ENCODE measurements at places on chromosomes 1 and 21.

DNA sequence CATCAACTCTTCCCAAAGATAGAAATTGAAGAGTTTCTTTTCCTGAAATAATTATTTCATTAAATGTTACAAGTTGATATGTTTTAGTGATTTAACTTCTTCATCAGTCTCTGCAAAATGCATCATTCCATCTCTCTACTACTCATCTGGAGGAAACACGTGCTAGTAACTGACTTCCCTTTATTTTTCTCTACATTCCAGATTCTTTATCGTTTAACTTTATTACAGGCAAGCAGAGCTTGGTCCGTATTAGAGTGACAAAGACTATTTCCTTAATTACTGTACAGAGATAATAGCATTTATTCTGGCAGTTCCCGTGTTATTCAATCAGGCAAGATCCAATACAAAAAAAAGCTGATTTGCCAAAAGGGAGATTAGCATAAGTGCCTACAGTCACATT lies 88.6 kb downstream of the TM2D1 start:
- no peak for DNase-seq

DNA sequence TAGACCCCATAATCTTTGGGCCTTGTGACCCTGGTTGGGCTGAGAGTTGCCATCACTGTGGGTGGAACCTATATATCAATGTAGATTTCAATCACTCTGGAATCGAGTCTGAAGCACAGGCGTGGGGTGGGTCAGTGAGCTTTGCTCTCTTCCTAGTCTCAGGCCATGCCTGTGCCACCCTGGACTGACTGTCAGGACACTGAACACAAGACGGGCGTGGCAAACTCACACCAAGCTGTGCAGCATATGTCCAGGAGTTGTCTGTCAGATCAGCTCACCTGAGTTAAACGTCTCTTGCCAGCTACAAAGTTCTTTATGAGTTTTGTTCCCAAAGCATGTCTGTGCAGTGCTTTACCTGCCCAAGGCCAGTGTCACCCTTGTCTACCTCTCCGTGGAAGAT lies 30.9 kb upstream of the ALPL start:
- DNase-seq = no peak

DNA sequence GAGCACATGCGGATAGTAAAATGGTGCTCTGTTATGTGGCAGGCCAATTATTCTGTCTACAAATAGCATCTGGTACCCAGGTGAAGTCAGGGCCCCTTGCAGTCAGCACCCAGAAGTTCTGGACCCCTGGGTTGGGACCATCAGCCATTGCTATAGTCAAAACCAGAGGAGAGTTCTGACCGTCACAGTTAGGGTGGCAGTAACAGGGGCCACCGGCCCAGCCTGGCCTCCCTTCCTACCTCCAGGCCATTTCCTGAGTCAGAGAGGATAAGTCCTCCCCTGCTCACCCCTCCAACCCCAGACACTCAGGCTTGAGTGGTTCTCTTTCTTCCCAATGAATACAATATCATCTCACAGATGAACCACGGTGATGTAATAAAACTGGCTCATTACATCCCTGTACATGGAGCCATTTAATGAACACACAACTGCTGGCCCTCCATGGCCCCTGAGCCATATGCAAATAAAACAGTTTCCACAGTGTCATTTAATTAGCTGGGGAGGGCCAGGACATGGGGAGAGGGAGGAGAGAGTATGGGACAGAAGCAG lies 673.6 kb downstream of the MATN1 start:
- DNase-seq = no peak

DNA sequence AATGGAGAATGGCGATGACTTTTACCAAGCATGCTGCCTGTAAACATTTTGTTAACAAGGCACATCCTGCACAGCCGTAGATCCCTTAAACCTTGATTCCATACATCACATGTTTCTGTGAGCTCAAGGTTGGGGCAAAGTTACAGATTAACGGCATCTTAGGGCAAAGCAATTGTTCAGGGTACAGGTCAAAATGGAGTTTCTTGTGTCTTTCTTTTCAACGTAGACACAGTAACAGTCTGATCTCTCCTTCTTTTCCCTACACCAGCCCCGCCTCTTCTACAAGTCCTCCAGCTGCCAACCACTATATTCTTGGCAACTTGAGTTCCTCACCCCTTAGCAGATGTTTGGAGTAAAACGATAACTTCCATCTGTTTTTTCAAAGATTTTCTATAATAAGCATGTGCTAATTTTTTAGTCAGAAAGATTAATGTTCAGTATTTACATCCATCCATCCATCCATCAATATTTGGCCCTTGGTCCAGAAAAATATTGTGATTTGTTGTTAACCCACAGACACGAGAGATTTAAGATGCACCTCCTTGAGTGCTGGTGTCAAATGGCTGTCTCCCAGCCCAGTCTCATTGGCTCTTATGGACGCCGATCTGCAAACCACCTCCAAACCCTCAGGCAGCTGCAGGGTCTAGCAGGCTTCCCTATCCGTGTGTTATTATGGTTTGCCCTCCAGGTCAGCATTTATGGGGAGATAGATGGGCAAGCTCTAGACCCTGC lies 3.8 kb downstream of the DNALI1 start:
- DNase-seq = no peak

GRCh38 chr1:71921204-71921603 lies 361.1 kb downstream of the NEGR1 start:
- no peak for DNase-seq

GRCh38 chr1:109386054-109386717 lies 11.5 kb downstream of the SORT1 start:
- DNase-seq = no peak

DNA sequence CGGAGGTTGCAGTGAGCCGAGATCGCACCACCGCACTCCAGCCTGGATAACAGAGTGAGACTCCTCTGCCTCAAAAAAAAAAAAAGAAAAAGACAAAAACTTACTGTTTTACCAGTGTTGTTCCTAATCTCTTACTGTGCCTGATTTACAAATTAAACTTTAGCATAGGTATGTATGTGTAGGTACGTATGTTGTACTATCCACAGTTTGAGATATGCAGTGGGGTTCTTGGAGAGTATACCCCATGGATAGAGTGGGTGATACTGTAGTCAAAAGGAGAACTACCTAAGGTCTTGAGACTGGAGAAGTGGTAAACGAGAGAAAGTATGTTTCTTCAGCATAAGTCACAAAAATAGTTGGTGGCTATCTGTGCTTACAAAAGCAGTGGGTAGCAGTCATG lies 38.6 kb downstream of the RNF11 start:
- no peak for DNase-seq

GRCh38 chr1:20666804-20667203 lies 5.6 kb upstream of the DDOST start:
- no peak for DNase-seq

Data from activated CD4-positive, alpha-beta T cell treated with anti-CD3 and anti-CD28 coated beads, Interleukin-2, amount 50 U/mL, for 24 hours (primary cell).